ENCODE measurements at places on chromosomes 6 and 20.
A peak's percentile ranks its signal among the peaks of the same experiment; 100 is the strongest.

DNA sequence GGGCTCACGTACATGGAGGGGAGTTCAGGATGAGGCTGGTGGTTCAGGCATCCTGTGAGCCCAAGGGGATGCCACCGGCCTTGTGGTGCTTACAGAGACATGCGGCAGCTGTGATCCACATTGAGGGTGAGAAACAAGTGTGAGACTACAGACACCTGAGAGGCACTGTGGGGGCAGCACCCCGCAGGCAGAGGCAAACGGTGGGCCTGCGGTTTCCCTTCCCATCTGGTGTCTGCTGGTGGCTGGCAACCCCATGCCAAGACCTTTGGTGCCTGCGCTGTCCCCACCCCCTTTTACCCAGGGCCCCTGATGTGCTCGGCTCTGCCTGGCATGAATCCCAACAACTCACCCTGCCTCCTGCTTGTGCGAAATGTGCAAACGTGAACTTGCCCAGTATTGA, 42.0 kb downstream of the ERMARD start:
- DNase-seq = no peak

GRCh38 chr6:163166507-163166906, 248.0 kb upstream of the QKI start:
- no peak for DNase-seq

GRCh38 chr6:129469070-129469662, 240.8 kb downstream of the ARHGAP18 start:
- DNase-seq = no peak

DNA sequence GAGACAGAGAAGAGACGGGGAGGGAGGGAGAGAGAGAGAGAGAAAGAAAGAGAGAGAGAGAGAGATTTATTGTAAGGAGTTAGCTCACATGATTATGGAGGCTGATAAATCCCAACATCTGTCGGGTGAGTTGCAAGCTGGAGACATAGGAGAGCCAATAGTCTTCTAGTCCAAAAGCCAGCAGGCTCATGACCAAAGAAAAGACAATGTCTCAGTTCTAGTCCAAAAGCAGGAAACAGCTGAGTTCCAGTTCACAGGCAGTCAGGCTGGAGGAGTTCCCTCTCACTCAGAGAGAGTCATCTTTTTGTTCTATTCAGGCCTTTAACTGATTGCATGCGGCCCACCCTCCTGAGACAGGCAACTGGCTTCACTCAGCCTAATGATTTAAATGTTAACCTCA, 416.6 kb downstream of the PREX1 start:
- no peak for DNase-seq

- no peak for DNase-seq
These were observed 15.5 kb upstream of the GSTA3 start for GRCh38 chr6:52925042-52925441.

GRCh38 chr6:35185302-35185681, 28.5 kb upstream of the SCUBE3 start:
- DNase-seq = no peak

GRCh38 chr6:110561008-110561396, 84.6 kb upstream of the SLC22A16 start:
- no peak for DNase-seq

GRCh38 chr6:31901415-31901952, 402 bp downstream of the ZBTB12 start:
- peak; percentile 36 for DNase-seq

DNA sequence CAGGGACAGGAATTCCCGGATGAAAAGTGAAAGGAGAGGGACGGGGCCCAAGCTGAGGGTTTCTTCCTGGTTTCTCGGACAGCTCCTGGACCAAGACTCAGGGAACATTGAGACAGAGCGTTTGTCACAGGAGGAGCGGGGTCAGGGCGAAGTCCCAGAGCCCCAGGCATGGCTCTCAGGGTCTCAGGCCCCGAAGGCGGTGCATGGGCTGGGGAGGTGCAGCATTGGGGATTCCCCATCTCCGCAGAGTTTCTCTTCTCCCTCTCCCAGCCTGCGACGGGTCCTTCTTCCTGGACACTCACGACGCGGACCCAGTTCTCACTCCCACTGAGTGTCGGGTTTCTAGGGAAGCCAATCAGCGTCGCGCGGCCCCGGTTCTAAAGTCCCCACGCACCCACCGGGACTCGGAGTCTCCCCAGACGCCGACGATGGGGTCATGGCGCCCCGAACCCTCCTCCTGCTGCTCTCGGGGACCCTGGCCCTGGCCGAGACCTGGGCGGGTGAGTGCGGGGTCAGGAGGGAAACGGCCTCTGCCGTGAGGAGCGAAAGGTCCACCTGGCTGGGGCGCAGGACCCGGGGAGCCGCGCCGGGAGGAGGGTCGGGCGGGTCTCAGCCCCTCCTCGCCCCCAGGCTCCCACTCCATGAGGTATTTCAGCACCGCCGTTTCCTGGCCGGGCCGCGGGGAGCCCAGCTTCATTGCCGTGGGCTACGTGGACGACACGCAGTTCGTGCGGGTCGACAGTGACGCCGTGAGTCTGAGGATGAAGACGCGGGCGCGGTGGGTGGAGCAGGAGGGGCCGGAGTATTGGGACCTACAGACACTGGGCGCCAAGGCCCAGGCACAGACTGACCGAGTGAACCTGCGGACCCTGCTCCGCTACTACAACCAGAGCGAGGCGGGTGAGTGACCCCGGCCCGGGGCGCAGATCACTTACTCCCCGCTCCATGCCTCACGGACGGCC, 54.6 kb upstream of the POLR1H start:
- DNase-seq = no peak

DNA sequence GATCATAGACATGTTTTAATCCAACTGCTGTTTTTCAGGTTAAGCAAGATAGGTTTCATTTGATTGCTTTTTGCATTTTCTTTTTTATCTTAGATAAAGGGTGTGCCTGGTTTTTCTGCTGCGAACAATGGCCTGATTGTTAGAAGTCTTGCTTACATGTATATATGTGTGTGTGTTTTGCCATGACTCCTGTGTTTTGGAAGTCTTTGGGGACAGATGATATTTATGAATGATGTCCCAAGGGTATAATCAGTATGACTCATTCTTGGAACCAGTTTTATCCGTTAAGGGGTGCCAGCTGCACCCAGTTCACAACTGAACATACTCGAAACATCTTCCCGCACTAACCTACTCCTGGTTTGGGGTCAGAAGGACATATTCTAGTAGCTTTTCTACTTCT, 230.1 kb upstream of the SUPT3H start:
- no peak for DNase-seq

- DNase-seq = peak; percentile 80
These were observed 32.1 kb upstream of the NR2E1 start for GRCh38 chr6:108133594-108134179.

GRCh38 chr6:89122625-89123024, 4.8 kb upstream of the SRSF12 start:
- peak; percentile 28 for DNase-seq

DNA sequence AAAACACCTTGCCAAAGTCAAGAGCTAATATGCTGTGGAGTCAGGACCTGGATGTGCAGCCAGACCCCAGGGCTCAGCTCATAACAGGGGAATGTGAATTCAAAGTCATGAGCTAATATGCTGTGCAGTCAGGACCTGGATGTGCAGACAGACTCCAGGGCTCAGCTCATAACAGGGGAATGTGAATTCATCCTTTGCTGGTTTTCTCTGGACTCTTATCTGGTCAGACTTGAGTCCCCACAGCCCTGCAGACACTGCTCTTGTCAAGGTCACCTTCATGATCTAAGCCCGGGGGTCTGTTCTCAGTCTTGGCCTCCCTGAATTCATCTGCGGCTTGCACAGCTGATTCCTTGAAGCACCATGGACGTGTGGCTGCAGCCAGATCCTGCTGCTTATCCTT, 19.2 kb upstream of the GGTLC1 start:
- DNase-seq = no peak

DNA sequence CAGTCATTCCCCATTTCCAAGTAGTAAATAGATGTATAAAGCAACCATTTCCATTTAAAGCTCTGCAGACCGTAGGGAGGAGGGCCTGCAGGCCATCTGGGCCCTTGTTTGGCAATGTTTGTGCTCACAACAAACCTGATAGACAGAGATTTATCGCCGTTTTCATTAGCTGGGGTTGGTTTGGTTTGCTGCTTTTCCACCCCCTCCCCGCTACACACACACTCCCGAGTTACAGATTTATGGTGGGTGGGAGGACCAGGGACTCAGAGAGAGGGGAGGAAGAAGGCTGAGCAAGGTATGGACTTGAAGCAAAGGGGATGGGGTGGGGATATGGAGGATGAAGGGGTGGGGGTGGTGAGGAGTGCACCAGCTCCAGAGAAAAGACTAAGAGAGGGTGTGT, 36.6 kb upstream of the FOXP4 start:
- DNase-seq = no peak

DNA sequence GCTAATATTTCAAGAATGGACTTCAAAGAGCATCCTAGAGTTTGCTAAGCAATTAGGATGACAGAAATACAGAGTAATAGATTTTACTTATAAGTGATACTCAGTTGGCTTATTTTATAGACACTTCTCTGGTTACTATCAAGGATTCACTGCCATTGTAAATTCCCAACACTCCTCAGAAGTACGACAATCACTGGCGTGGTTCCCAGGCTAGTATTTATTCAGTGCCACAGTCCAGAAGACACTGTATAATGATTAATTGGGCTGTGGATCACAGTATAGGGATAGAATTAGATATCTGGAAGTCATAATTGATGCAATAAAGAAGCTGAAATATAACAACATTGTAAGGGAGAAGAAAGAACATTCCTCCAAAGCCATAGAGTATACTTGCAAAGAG, 15.7 kb downstream of the MANEA start:
- DNase-seq = no peak

GRCh38 chr6:139029470-139030227, 1.1 kb downstream of the ABRACL start:
- DNase-seq = peak; percentile 61

GRCh38 chr20:56411759-56412472, at the start of gene CASS4:
Gene CASS4, plus strand, starts transcription at chr20:56412260. Its CDS starts 199 bp downstream, at chr20:56412459.
- no peak for DNase-seq

- no peak for DNase-seq
These were observed 230.4 kb upstream of the KCNG1 start for GRCh38 chr20:51253280-51253679.
